ENCODE measurements at places on chromosomes 5 and 9. TPM values are rescaled to one million over a fixed set of nuclear protein-coding genes. Genes with fewer than 3 reads are reported as not detected.
A peak's percentile ranks its signal among the peaks of the same experiment; 100 is the strongest.

Gene CD74
- total RNA-seq, result 486 TPM

Gene TLR4
- 62.8 TPM for total RNA-seq

Gene IFNA13
- total RNA-seq, result not detected

Gene LHX6
- total RNA-seq, result 20.9 TPM

Gene WDR38
- total RNA-seq, result not detected

Gene RNF183
- total RNA-seq, result not detected

Gene LRRC8A
- 40.5 TPM for total RNA-seq

DNA sequence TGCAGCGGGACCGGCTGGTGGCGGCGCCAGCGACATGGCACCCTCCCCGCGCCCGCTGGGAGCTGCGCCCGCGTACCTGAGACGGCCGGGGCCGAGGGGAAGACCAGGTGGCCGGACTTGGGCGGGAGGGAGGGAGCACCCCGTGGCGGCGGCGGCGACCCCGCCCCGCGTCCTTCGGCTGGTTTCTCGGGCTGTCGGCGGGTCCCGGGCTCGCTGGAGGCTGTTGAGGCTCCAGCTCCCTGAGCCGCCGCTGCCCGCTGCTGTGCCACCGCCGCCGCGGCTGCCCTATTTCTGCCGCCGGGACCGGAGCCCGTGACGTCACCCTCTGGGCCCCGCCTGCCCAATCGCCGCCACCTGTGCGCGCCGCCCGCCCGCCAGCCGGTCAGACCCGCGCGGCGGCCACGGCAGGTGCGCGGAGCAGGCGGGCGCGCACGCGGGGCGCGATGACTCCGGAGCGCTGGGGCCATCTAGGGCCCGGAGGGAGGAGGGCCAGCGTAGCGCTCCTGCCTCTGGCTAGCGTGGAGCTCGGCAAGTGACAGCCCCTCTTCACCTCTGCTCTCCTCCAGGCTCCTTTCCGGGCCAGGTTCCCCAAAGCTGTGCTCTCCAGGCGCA, at the start of gene FSTL4:
FSTL4 (minus strand) TSS at position 293 of the 612 bp plus-strand sequence.
- no peak for DNase-seq

DNA sequence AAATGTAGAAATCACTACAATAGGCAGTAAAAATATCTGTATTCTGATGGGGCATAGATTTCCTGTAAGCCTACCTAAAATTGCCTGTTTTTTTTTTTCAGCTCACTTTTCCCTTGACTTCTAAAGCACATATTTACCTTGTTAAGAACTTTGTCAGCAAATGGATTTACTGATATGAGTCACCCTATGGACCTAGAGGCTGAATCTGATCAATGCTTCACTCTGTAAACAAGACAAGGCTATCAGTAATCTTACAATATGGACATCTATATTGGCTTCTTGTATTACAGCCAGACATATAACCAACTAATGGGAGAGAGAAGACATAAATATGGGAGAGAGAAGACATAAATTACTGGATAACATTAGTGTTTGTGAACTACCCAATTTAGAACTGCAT, 792.7 kb upstream of the CHD1 start:
- no peak for DNase-seq

- no peak for DNase-seq
Measured at GRCh38 chr5:72463449-72464052, 43.7 kb downstream of the ZNF366 start.

DNA sequence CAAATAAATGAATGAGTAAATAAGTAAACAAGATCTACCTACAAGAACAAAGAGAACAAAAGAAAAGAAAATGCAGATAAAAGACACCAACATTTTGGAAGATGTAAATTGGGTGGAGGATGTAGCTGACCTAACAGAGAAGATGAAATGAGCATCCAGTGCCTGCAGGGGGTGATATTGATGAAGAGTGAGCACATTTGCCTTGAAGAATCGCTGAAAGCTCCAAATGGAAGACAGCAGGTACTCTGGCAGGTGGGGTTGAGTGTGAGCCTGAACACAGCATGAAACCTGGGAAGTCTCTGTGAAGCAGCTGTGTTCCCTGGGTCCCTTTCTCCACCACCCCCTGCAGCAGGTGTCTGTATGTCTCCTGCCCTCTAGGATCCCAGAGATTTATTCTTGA, 125.6 kb downstream of the NXNL2 start:
- no peak for DNase-seq

- DNase-seq, result no peak
Measured at GRCh38 chr5:103867857-103868598, 305.4 kb upstream of the NUDT12 start.

GRCh38 chr5:31193591-31194467, at the start of gene CDH6:
TSS of gene CDH6 (plus strand) at chr5:31193686. CDS start at chr5:31267474, 73,788 bp downstream.
- no peak for DNase-seq

- DNase-seq, result no peak
Measured at GRCh38 chr5:64140018-64140417, 25.6 kb upstream of the RNF180 start.

- no peak for DNase-seq
Measured at GRCh38 chr5:137733006-137733405, 2.9 kb downstream of the KLHL3 start.

DNA sequence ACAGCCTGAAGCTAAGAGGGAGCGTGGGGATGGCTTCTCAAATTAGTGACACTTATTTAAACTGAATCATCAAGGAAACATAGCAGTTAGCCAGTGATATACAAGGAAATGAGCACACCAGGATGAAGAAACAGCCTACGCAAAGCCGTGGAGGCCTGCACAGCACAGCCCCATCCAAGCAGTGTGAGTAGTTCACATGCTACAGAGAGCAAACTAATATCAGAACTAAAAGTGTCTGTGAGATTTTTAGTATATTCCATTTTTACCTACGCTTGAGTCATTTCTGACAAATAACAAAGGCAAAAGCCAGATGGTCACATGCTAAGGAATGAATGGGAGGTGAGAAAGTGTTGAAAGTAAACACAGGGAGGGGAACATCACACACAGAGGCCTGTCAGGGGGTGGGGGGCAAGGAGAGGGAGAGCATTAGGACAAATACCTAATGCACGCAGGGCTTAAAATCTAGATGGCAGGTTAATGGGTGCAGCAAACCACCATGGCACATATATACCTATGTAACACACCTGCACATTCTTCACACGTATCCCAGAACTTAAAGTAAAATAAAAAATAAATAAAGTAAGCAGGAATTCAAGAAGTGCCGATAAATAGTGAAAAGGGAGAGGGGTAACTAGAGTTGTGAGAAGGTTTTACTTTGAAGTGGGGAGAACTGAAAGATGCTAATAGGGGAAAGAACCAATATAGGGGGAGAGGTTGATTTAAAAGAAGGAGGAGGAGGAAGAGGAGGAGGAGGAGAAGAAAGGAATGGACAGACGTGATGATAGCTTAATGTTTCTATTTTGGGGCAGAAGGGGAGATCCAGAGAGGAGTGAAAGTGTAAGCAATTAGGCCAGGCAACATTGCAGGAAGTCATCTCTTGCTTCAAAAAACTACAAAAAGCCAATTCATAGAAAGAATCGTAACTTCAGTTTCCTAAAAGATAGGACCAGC, 100.9 kb upstream of the PTGER4 start:
- DNase-seq, result no peak

GRCh38 chr5:125199968-125200865, 453.8 kb upstream of the ZNF608 start:
- DNase-seq, result no peak

DNA sequence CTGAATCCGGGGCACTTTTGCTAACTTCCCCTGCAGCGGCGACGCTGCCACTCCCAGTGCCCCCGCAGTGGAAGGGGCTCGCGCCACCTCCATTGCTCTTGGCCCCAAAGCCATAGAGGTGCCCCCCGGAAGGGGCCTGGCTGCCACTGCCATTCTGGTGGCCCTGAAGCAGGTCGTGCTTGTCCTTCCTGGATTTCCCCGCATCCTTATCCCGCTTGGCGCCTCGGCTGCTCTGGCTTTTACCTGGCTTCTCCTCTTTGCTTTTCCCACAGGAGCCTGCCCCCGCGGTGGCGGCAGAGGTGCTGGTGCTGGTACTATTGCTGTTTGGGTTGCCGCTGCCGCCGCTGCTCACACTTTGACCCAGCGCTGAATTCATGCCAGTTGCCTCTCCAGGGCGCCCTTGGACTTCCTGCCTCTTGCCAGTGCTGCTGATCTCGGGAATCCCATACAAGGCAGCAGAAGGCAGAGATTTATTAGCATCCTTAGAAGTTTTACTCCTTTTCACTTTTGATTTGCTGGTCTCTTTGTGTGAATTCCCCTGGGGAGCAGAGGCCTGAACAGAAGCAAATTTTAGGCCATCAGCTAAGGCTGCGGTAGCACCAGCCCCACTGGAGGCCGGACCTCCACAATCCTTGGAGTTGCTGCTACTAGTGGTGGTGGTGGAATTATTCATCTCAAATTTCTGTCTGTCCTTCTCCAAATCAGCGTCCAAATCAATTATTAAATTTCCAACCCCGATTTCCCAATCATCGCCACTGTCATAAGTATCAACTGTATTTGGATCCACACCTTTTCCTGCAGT, 2.1 kb downstream of the ZNF608 start:
- no peak for DNase-seq

DNA sequence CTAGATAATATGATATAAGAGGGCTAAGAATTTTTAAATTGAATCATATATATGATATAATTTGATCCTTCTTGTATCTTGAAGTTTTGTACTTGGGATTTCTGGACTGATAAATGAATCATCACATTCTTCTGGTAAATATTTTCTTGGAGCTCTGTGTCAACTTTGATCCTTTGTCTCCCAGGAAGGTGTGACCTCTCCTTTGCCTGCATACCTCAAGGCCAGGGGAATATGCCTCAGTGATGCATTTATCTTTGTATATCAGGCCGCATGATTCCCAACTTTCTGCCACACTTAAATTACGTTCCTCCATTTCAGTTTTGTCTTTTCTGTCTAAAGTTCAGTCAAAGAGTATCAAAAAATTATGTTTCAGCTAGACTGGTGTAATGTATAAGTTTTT, 101.2 kb downstream of the NLN start:
- DNase-seq, result no peak

GRCh38 chr9:113538701-113539430, 75.3 kb downstream of the RGS3 start:
- DNase-seq, result peak; percentile 75

- DNase-seq, result no peak
Measured at GRCh38 chr5:142939006-142939405, 168.8 kb downstream of the ARHGAP26 start.

- DNase-seq, result peak; percentile 35
Measured at GRCh38 chr5:1789834-1790471, 9.7 kb downstream of the MRPL36 start.

DNA sequence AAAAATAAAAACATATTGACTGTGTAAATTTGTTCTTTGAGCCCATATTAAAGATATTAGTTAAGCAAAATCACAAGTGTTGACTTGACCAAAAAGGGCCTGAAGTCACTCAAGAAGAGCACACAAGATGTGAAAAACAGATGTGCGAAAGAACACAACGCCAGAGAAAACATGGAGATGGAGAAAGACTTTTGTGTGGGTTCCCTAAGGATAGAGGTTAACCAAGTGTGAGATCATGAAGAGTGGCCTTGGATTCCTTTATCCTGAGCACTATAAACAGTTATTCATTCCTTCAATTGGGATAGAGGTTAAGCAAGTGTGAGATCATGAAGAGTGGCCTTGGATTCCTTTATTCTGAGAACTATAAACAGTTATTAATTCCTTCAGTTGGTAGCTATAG, 361.8 kb downstream of the CDH18 start:
- no peak for DNase-seq

DNA sequence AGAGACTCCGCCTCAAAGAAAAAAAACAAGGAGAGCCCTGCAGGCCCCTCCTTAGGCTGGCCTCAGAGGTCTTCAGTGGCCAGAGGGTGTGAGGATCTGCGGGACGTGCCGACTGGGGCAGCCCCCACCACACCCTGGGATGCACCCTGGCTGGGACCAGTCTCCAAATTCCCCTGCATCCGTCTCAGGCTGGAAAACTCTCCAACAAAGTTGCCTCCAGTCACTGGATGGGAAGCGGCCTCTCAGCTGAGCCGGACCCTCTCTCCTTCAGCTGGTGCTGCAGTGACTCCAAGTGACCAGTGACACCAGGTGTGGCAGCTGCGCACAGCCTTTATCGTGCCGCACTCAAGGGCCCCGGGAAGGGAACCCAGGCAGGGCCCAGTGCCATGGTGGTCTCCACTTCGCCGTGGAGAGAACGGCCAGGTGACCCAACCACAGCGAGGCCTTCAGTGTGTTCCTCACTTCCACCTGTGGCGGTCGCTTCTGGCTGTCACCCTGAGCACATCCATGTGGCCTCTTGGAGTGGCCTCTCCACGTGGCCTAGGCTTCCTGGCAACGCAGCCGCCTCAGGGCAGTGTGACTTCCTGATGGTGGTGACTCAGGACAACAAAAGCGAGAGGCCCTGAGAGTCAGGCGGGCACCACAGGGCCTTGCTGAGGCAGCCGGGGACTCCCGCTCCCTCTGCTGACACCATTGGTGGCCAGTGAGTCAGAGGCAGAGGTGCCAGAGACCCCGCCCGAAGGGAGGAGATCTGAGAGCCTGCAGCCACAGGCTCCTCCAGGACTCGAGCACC, 19.3 kb upstream of the CAMSAP1 start:
- DNase-seq, result no peak

- DNase-seq, result no peak
Measured at GRCh38 chr5:125836256-125836655, 587.0 kb upstream of the GRAMD2B start.

GRCh38 chr5:88244686-88245085, 24.0 kb downstream of the TMEM161B start:
- no peak for DNase-seq

DNA sequence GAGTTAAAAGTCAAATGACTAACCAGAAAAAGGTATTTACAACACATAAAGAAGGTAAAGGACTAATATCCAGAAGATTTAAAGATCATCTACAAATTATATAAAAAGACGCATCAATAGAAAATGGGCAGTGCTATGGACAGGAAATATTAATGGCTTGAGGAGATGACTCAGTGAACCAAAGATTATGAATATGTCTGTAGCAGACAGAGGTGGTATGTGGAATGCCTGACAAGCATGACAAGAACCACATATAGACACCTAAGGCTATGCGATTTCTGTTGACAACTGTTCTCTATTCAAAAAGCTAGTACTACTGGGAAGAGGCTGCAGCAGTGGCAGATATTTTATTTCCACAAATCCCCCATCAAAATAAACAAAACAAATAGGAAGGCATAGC, 177.0 kb upstream of the SH3GL2 start:
- no peak for DNase-seq

DNA sequence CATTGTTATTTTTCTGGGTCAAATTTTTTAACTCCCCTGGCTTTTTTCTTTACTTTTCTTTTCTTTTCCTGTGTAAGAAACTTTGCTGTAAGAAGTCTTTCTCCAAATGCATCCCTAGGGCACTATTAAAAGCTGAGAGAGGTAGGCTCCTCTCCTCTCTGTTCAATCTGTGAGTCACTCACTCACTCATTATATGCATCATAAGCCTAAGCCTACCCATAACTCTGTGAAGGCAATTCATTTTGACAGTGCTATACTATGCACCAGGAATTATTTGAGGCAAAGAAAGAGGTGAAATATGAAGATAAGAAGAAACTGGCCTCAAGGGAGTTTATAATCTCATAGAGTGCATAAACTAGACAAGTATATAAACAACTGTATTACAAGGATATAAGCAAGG, 67.9 kb upstream of the PRR16 start:
- DNase-seq, result no peak

All from mesenteric fat pad (tissue), 1 donor.